ENCODE measurements at places on chromosomes 12 and 14. TPM values are rescaled to one million over a fixed set of nuclear protein-coding genes. Genes with fewer than 3 reads are reported as not detected.
A peak's percentile ranks its signal among the peaks of the same experiment; 100 is the strongest.

Gene HOXC4
- total RNA-seq = not detected

Gene RNASE7
- total RNA-seq = not detected

Gene TAS2R7
- not detected for total RNA-seq

DNA sequence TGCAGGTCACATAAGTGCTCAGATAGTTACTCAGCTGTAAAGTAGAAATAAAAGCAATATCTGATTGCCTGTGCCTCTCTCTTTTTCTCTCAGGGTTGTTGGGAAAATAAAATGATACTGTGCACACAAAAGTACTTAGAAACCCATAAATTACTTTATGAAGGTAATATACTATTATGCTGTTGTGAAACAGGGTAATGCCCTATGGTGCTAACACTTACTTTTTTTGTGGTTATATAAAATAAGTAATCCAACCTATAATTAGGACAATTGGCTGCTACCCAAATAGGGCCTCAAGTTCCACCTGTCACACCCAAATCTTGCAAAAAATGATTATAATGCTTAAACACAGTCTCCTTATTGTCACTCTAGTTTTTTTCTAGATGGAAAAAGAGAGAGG is 50.6 kb downstream of the DAAM1 start:
- no peak for DNase-seq
- H3K27ac ChIP-seq = no peak overlapping the region
- no peak overlapping the region for H3K4me3 ChIP-seq
- no peaks in the 10 kb centered on the region for H3K27me3 ChIP-seq

GRCh38 chr12:54980341-54980740 is 4.2 kb downstream of the TESPA1 start:
- H3K27ac ChIP-seq = peak overlapping the region; percentile 90
- peaks cover 72% of the 10 kb centered on the region for H3K36me3 ChIP-seq
- peak overlapping the region; percentile 79 for H3K4me3 ChIP-seq
- peaks cover 71% of the 10 kb centered on the region for H3K4me1 ChIP-seq

GRCh38 chr14:92755495-92755894 is 7.1 kb upstream of the LGMN start:
- H3K4me1 ChIP-seq = peaks cover 13% of the 10 kb centered on the region
- H3K27ac ChIP-seq = no peak overlapping the region
- no peaks in the 10 kb centered on the region for H3K36me3 ChIP-seq
- no peak for DNase-seq
- H3K4me3 ChIP-seq = no peak overlapping the region

- no peak overlapping the region for H3K27ac ChIP-seq
- H3K36me3 ChIP-seq = no peaks in the 10 kb centered on the region
- no peak for DNase-seq
These were observed 11.3 kb downstream of the GARIN6 start for GRCh38 chr12:99658671-99659349.

GRCh38 chr14:92892589-92892988 is 30.4 kb upstream of the CHGA start:
- H3K4me1 ChIP-seq = peaks cover 23% of the 10 kb centered on the region
- peaks cover 1% of the 10 kb centered on the region for H3K36me3 ChIP-seq
- peaks cover 3% of the 10 kb centered on the region for H3K27me3 ChIP-seq
- H3K27ac ChIP-seq = no peak overlapping the region
- no peak overlapping the region for H3K4me3 ChIP-seq
- DNase-seq = no peak

DNA sequence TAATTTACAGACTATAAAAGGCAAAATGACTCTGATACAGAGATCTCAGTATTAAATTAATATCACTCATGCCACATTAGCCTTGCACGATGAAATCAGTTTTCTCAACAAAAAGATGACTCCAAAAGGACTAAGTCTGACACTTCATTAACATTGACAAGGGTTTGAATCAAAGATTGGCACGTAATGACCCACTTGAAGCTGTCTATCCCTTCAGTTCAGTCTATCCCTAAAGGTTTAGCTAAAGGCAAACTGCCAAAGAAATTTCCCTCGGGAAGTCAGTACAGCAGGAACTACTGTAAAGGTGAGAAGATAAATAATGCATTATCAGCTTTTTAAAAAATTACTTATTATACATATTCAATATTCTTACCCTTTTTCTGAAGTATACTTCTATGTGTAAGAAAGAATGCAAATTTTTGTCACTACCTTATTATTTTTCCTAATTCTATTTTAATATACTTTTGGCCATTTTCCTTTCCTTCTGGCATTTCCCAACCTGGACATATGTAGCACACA is 127.1 kb downstream of the NELL2 start:
- no peak overlapping the region for H3K4me3 ChIP-seq
- no peak for DNase-seq
- H3K36me3 ChIP-seq = peaks cover 15% of the 10 kb centered on the region
- no peak overlapping the region for H3K27ac ChIP-seq
- H3K4me1 ChIP-seq = peaks cover 4% of the 10 kb centered on the region

GRCh38 chr14:23483236-23483854 is 13.8 kb downstream of the NGDN start:
- no peaks in the 10 kb centered on the region for H3K4me1 ChIP-seq
- H3K4me3 ChIP-seq = no peak overlapping the region
- peak; percentile 12 for DNase-seq
- H3K27ac ChIP-seq = no peak overlapping the region
- peaks cover 13% of the 10 kb centered on the region for H3K36me3 ChIP-seq
- no peaks in the 10 kb centered on the region for H3K27me3 ChIP-seq

DNA sequence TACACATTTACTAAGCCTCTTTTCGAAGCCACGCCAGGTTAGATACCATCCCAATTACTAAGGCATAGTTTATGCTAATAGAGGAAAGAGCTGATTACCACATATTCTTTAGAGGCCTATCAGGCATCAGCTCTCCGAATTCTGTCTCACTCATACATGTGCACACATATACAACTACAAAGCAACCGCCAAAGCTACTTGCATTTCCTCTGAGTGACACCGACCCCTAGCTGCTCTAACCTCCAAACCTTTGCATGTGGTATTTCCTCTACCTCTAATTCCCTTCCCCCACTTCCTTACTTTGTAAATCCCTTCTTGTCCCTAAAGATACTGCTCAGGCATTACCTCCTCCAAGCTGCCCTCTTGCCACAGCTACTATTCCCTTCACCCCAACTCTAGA is 107.2 kb downstream of the DUSP6 start:
- no peaks in the 10 kb centered on the region for H3K27me3 ChIP-seq
- peaks cover 3% of the 10 kb centered on the region for H3K36me3 ChIP-seq
- DNase-seq = peak; percentile 62

DNA sequence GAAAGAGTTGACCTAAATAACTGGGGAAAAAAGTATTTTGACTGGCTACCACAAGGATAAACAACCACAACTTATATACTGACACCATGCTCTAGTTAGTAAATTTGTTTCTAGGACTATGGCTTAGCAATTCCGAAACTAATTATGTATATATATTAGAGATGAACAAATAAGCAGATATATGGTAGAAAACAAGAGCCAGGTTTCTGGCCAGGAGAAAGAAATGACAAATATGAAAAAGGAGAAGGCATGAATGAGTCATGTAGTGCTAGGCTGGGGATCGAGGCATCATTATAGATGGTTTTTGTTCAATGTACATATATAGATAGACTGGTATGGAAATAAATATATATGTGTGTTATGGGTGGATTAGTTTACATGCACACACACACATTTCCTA is 5.5 kb upstream of the LRRC74A start:
- H3K4me3 ChIP-seq = no peak overlapping the region
- no peak for DNase-seq
- H3K27ac ChIP-seq = no peak overlapping the region
- H3K27me3 ChIP-seq = peaks cover 7% of the 10 kb centered on the region

GRCh38 chr12:3294481-3294911 is 196.5 kb upstream of the PRMT8 start:
- no peaks in the 10 kb centered on the region for H3K4me1 ChIP-seq
- H3K4me3 ChIP-seq = no peak overlapping the region
- no peak overlapping the region for H3K27ac ChIP-seq
- H3K27me3 ChIP-seq = peaks cover 7% of the 10 kb centered on the region
- no peak for DNase-seq

DNA sequence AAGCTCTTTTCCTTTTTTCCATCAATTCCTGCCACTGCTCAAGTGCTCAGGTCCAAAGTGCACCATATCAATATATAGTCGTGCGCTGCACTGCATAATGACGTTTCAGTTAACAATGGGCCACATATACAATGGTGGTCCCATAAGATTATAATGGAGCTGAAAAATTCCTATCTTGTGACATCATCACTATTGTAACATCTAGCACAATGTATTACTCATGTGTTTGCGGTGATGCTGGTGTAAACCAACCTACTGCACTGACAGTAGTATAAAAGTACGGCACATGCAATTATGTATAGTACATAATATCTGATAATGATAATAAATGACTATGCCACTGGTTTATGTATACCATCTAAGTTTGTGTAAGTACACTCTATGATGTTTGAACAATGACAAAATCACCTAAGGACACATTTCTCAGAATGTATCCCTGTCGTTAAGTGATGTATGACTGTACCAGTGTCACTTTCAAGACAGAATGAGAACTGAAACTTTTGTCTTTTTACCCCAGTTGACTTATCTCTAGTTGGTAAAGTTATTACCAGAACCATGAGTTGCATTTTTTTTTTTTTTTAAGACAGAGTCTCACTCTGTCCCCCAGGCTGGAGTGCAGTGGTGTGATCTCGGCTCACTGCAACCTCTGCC is 53.7 kb upstream of the INSM2 start:
- no peak overlapping the region for H3K27ac ChIP-seq
- H3K4me3 ChIP-seq = no peak overlapping the region
- H3K27me3 ChIP-seq = peaks cover 13% of the 10 kb centered on the region
- no peaks in the 10 kb centered on the region for H3K36me3 ChIP-seq
